M059J (cell line): ENCODE measurements at places on chromosomes 3 and 15.

DNA sequence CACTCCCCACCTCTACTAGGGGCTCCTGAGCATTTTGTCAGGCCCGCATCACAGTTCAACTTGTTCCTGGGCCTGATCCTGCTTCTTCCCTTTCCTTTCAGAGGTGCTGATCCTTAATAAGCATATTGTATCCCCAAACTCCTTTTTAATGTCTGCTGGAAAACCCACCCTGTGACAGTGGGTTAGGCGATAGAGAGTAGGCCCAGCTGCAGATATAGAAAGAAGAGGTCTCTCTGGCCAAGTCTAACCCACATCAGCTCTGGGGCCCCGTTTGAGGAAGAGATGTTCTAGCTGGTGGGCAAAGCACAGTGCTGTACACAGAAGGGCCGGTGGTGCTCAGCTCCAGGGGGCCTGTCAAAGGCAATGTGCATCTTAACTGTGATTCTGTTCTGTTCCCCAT is 34.3 kb upstream of the ST6GAL1 start:
- no peak for DNase-seq

GRCh38 chr15:66724732-66725463 is 22.9 kb downstream of the SMAD6 start:
- no peak for DNase-seq

GRCh38 chr3:179318876-179319275 is 4.0 kb upstream of the ZNF639 start:
- peak; percentile 45 for DNase-seq

- DNase-seq = no peak
Observed at GRCh38 chr3:14357463-14357862, 44.9 kb upstream of the SLC6A6 start.

DNA sequence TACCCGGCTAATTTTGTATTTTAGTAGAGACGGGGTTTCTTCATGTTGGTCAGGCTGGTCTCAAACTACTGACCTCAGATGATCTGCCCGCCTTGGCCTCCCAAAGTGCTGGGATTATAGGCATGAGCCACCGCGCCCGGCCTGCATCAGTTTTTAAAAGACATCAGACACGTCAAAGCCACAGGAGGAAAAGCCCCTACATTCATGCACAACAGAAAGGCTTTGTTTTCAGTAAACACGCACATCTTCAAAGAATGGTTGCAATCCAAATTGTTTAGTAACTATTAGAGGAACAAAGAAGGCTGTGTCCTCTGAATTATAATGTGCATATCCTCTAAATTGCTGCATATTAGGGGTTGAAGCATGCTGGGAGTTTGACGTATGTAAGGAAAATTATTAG is 53.3 kb downstream of the BTD start:
- no peak for DNase-seq

- DNase-seq = no peak
Observed at GRCh38 chr3:122986693-122987179, 40.8 kb downstream of the SEMA5B start.

DNA sequence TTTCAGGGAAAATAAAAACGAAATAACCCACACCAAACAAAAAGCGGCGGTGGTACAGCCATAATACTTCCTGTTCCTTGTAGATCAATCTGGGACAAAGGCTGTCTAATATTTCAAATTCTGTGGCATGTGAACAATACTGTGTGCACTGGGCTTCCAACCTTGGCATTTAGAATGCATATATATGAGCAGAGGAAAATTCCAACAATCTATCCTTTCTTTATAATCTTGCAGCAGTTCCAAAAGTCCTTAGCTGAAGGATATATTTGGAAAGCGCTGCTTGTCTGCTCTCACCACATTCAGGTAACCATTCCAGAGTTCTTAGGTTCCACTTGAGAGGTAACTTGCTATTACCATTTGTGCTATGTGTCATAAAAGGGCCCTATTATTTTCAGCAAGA is 231.8 kb downstream of the RBMS3 start:
- DNase-seq = no peak

DNA sequence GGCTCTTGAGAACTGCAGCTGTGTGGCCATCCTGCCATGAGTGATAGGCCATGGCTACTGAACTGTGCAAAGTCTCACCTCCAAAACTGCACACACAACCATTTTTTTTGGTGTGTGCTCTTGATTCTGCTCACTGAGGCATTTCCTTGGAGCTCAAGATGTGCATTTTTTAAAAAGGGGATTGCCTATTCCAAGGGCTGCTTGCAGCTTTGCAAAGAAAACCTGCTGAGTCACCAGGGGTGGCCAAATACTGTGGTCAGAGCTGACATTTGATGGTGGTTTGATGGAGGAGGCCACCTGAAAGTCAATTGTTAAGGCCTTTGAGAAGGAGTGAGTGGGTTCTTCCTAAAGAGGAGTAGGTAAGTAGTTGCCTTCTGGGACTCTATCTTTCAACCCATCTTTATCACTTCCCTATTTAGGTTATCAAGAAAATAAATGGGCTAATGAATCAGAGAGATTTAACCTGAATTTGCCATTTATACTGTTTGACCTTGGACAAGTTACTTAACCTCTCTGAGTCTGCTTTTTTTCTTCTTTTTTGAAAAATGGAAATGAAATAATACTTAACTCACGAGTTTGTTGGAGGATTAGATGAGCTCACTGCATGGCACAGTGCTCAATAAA is 87.9 kb downstream of the CHST2 start:
- DNase-seq = peak; percentile 78

GRCh38 chr3:14772533-14773138 is 46.1 kb upstream of the FGD5 start:
- DNase-seq = no peak

DNA sequence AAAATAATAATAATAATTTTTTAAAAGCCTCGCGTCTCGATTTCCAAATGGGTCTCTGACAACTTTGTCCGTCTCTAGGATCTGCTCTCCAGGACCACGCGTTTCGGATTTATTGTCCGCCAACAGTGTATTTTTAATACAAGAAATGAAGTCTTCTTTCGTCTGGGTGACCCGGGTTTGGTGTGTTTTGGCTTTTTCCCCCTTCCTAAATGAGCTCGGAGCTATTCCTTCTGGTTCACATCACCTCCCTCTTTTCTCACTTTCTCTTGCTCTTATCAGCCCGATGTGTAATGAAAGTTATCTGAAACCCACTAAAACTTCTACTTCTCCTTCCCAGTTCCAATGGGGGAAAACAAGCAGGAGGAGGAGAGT is 516.7 kb downstream of the MECOM start:
- DNase-seq = peak; percentile 56

DNA sequence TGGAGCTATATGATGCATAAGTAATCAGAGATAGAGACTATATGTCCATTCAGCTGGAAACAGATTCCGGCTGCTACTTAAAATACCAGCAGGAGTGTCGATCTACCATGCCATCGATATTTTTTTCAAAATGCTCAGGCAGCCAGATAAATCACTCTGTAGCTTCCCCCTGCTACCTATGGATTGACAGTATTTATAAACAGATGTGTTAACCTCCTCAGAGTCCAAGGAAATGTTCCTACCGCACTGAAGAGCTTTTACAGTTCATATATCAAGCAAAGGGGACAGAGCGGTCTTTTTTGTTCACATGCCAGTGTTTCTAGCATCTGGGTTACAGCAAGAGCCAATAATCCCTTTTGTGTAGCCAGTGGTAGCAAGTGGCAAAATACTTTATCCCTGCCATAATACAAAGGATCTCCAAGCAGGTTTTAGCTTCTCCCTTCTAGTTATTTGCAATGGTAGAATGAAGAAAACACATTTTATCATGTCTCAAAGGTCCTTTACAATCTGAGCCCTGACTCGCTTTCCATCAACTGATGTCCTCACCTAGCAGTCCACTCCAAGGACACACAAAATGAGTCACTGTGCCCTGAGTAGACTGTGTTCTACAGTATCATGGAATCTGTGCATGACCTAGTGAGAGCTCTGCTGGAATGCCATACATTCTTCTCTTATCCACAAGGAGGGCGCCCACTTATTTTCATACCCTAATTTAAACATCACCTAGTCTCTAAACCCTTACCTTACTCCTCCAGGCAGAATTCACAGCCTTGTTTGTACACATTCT is 507.0 kb downstream of the TBL1XR1 start:
- DNase-seq = peak; percentile 8

- DNase-seq = no peak
Observed at GRCh38 chr15:94002041-94002440, 229.3 kb upstream of the MCTP2 start.

DNA sequence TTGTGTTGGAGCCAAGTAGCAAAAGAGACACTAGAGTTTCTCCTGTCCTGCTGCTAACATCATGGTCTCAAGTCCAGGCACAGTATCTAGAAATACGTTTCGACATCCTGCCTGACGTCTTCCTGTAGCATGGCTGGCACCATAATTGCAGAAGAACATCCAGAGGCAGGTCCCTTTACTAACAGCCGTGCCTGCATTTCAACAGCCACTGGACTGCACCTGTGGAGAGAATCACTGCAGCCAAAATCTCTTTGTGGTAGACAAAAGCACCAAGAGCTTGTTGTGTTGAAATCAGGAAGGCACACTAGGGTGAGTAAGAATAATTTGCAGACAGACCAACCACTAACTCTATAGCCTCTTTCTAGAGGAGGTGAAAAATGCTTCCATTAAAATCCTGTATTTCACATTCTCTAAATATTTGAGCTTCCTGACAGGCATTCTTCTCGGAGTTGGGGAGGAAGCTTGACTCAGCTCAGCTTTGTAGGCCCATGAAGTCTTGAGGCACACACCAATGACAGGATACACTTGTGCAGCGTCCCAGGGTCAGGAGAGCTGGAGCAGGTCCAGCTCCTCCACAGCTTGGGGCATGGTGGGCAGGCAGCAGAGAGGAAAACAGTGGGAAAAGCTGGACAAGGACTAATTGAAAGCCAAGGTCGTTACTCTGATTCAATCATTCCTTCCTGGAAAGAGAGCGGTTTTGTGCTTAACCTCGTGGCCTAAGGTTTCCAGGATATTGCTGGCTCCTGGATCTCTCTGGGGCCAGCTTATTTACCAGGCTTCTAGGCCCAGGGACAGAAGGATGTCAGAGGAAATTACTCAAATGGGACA is 244.9 kb downstream of the FAM43A start:
- DNase-seq = peak; percentile 89

DNA sequence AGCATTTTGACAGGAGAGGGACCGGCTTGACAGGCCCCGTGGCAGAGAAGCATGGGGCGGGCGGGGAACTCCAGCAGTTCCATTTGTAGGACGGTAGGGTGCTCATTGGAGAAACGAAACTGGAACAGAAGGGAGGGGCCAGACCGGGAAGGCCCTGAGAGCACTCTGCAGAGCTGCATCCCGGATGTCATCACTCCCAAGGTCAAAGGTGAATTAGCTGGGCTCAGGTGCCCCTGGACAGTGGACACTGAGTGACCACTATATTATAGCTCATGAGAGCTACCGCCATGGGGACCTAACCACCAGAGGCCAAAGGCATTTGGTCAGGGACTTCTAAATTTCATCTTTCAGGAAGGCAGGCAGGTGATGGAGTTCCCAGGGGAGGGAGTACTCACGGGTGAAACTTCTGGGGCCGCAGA is 7.3 kb downstream of the CSRNP1 start:
- DNase-seq = no peak

GRCh38 chr3:197103766-197104165 is 74.1 kb upstream of the MELTF start:
- DNase-seq = peak; percentile 28

DNA sequence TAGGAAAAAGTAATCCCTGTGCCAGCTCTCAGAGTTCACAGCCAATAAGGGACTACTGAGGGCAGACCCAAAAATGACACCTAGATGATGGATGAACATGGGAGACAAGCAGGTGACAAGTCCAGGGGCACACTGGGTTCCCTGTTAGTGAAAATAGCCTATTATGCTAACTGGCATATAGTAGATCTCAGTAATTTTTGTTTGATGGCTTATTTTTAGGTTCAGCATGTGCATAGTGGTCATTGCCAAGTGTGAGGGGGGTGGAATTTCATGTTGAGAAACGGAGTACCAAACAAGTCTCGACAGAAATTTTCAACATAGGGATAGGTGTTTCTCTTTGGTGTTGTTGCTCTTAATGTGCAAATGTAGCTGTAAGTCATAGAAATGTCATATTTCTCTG is 6.4 kb upstream of the ITGB5 start:
- no peak for DNase-seq

- DNase-seq = no peak
Observed at GRCh38 chr3:17954801-17955200, 212.4 kb upstream of the TBC1D5 start.

DNA sequence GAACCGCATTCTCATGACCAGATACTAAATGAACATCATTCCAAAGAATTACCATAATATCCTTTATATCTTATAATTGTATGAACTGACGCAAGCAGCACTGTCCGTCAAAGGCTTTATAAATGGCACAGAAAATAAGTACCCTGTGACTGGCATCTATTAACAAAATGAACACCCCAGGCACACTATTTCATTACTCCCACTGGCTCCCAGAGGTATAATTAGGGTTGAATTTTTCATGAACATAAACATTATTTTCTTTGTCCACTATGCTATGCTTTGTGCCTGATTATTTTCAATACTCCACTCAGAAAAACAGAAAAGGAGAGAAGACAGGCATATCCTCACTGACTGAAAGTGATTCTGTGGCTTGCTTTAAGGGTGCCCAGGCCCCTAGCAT is 71.1 kb downstream of the LYZL4 start:
- no peak for DNase-seq

DNA sequence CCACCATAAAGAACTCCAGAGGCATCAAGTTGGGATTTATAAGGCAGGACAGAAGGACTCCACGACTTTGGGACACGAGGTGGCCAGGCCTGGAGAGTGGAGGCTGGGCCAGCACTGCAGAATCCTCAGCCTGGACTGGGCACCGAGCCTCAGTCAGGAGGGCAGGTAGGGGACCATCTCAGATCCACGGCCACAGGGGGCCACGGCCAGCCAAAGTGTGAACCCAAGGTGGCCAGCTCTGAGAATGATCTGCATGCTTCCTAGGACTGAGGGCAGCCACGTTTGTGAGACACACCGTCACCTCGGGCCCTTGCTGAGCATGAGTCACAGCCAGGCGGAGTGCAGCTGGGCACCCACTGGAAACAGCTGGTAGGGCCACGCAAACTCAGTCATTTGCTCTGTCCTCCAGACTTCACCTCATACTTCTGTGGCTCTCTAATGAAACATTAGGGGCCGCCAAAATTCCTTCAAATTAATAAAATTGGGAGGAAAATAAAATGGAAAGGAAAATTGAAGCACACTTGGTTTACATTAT is 65.8 kb downstream of the CTNNB1 start:
- DNase-seq = peak; percentile 66

- peak; percentile 52 for DNase-seq
Observed at GRCh38 chr15:68479406-68479805, 47.4 kb upstream of the ITGA11 start.

DNA sequence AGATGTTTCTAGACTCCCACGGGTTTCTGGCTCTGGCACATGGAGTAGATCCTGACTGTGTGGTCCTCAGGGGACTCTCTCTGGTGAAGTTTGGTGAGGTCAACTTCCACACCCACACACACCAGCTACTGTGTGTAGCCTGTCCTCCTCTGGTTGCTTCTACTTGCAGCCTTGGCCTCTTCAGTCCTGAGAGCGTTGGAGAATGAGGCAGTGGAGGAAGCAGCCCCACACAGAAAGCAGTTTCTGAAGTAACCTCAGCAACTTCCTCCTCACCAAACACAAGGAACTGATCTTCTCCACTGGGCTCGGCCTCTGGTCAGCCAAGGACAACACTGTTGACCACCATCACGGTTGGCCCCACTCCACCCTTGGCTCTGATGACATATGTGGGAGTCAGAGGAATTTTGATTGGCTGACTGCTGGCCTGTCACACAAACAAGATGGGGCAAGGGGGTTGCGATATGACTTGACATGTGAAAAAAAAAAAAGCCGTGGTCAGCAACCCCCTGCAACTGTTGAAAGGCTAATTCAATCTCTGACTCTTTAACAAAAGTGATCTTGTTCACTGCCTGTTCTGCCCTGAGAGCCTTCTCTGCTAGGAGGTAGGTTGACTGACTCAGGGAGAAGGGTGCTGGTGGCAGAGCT is 19.6 kb downstream of the CD86 start:
- DNase-seq = no peak
